ENCODE measurements at places on chromosomes 2 and 18.

DNA sequence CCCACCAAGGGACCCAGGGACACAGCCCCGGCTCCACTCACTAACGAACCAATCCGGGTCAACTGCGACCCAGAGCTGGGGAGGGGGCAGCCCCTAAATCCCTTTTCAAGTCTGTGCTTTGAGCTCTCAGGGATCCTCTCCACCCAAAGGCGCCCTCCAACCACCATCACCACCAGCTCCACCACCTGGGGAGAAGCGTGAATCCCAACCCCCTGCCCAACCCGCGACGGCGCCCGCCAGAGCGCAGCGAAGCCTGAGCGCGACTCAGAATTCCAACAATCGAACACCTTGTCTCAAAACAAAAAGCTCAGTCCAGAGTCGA is 497 bp downstream of the DSC3 start:
- H3K4me1 ChIP-seq: peaks cover 8% of the 10 kb centered on the region
- peak overlapping the region; percentile 52 for H3K4me3 ChIP-seq
- H3K36me3 ChIP-seq: peaks cover 4% of the 10 kb centered on the region
- H3K27me3 ChIP-seq: peaks cover 49% of the 10 kb centered on the region
- H3K27ac ChIP-seq: no peak overlapping the region
- peak; percentile 3 for DNase-seq

GRCh38 chr2:129861666-129862288 is 117.7 kb upstream of the RAB6C start:
- H3K36me3 ChIP-seq: no peaks in the 10 kb centered on the region
- H3K4me3 ChIP-seq: no peak overlapping the region
- no peak for DNase-seq
- H3K27ac ChIP-seq: no peak overlapping the region
- H3K27me3 ChIP-seq: no peaks in the 10 kb centered on the region

- peaks cover 4% of the 10 kb centered on the region for H3K4me1 ChIP-seq
- H3K4me3 ChIP-seq: no peak overlapping the region
- no peaks in the 10 kb centered on the region for H3K27me3 ChIP-seq
- DNase-seq: no peak
Measured at GRCh38 chr2:15115776-15116175, 445.4 kb downstream of the NBAS start.

DNA sequence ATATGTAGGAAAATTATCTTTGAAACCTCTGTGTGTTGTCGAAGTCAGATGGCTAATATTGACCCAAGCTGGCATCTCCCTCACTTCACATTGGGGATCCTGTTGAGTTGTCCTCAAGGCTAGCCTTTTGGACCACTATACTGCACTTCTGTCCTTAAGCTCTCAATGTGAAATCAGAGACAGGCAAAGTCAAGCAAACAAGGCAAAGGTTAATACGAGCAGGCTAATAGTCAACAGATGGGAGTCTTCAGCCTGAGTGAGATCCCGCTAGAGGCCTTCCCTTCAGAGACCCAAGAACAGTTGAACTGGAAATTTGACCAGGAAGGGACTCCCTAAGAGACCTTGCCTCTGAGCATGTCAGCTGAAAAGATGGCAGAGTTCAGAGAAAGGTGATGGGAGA is 475.4 kb downstream of the PARD3B start:
- H3K36me3 ChIP-seq: no peaks in the 10 kb centered on the region
- H3K27me3 ChIP-seq: no peaks in the 10 kb centered on the region
- H3K4me3 ChIP-seq: no peak overlapping the region
- no peak overlapping the region for H3K27ac ChIP-seq

DNA sequence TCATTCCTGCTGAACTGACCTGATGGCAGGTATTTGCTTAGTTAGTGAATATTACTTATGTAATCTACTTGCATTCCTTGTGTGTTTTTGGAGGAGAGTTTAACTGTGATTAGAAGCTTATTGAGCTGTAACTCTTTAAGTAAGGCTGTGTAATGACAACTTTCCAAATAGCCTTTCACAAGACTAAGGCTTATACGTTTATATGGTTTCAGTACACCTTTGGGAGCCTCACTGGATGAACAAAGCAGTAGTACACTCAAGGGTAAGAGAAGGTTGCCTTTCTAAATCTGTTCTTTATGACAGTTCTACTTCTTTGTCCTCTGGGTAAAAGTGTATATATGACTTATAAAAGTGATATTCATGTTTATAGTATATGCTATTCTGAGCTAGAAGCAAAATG is 4.3 kb downstream of the ITPRID2 start:
- H3K27ac ChIP-seq: no peak overlapping the region
- peaks cover 6% of the 10 kb centered on the region for H3K27me3 ChIP-seq
- no peak overlapping the region for H3K4me3 ChIP-seq
- no peak for DNase-seq

- no peak for DNase-seq
- no peaks in the 10 kb centered on the region for H3K4me1 ChIP-seq
- peaks cover 2% of the 10 kb centered on the region for H3K27me3 ChIP-seq
- no peak overlapping the region for H3K4me3 ChIP-seq
- H3K27ac ChIP-seq: no peak overlapping the region
Measured at GRCh38 chr2:132550946-132551345, 119.1 kb downstream of the LYPD1 start.

- no peak overlapping the region for H3K27ac ChIP-seq
- H3K36me3 ChIP-seq: no peaks in the 10 kb centered on the region
- DNase-seq: no peak
- H3K4me1 ChIP-seq: no peaks in the 10 kb centered on the region
- no peak overlapping the region for H3K4me3 ChIP-seq
- no peaks in the 10 kb centered on the region for H3K27me3 ChIP-seq
Measured at GRCh38 chr2:128390991-128391630, 72.4 kb upstream of the HS6ST1 start.

GRCh38 chr18:58228176-58228575 is 184.2 kb downstream of the NEDD4L start:
- no peak overlapping the region for H3K27ac ChIP-seq
- peaks cover 3% of the 10 kb centered on the region for H3K27me3 ChIP-seq
- H3K4me1 ChIP-seq: peaks cover 26% of the 10 kb centered on the region
- no peak for DNase-seq
- no peak overlapping the region for H3K4me3 ChIP-seq
- H3K36me3 ChIP-seq: no peaks in the 10 kb centered on the region

DNA sequence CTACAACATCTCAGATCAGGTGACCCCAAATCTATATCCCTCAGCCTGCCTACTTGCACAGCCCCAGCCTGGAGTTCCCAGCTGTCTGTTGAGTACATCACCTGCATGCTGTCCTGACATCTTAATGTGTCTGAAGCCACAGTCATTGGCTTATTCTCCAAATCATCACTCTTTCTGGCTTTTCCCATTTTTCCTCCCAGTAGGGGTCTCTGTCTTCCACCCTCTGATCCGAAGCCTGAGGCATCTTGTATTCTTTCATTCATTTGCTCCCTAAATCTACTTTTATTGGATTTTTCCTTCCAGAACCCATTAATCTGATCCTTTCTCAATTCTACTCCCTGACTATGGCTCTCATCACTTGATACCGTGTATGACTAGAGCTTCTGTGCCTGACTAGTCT is 332.9 kb upstream of the DCC start:
- DNase-seq: no peak
- no peak overlapping the region for H3K27ac ChIP-seq
- no peaks in the 10 kb centered on the region for H3K4me1 ChIP-seq
- no peaks in the 10 kb centered on the region for H3K27me3 ChIP-seq
- H3K36me3 ChIP-seq: no peaks in the 10 kb centered on the region

DNA sequence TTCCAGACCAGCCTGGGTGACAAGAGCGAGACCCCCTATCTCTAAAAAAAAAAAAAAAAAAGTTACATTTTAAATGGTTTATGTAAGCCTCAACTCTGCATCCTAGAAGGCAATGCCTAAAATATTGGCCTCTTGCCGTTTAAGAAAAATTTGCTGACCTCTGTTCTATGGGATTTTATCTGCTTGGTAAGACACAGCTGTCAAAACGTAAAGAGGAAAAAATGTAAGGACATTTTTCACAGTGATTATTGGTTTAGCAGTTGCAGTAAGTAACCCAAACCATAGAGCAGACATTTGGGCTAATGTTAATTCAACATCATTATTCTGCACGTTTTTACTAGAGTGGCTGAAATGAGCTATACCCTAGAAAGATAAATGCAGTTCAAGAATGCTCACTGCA is 14.4 kb upstream of the E2F6 start:
- no peak for DNase-seq
- H3K36me3 ChIP-seq: no peaks in the 10 kb centered on the region
- peaks cover 45% of the 10 kb centered on the region for H3K27me3 ChIP-seq

DNA sequence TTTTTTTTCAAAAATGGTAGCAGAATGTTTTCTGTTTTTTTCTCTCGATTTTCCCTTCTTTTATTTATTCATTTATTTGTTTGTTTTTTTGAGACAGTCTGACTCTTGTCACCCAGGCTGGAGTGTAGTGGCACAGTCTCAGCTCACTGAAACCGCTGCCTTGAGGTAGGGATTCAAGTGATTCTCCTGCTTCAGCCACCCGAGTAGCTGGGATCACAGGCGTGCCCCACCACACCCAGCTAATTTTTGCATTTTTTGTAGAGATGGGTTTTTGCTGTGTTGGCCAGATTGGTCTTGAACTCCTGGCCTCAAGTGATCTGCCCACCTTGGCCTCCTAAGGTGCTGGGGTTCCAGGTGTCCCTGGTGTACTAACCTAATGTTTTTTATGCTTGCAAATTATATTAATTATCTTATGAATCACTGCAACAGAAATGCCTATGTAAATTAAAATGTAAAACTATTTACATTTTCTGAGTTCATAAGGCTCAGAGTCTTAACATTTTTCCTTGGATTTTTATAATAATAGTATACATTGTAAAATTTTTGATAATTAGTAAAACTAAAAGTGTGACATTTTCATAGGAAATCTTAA is 19.2 kb downstream of the MTA3 start:
- no peak overlapping the region for H3K4me3 ChIP-seq
- H3K27ac ChIP-seq: no peak overlapping the region
- H3K4me1 ChIP-seq: peaks cover 1% of the 10 kb centered on the region

- H3K4me3 ChIP-seq: no peak overlapping the region
- H3K27ac ChIP-seq: no peak overlapping the region
- peaks cover 3% of the 10 kb centered on the region for H3K36me3 ChIP-seq
- H3K27me3 ChIP-seq: peaks cover 9% of the 10 kb centered on the region
Measured at GRCh38 chr2:58261209-58261608, 20.1 kb upstream of the FANCL start.

DNA sequence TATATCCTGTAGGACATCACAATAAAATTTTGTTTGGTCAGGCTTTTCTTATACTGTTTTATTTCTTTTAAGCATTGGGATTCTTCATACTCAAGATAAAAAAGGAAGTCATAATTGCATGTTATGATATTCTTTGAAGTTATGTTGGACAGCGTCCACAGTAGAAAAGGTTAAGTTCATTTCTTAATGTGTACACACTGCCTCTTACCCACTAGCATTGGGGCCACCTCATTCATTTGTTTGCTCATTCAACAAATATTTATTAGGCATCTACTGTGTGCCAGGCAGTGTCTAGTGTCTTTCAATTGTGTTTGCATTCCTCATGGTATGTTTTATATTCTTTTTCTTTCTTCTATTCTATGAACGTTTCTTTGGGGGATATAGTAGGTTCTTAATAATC is 70.2 kb downstream of the PTPRM start:
- H3K27ac ChIP-seq: no peak overlapping the region
- H3K36me3 ChIP-seq: no peaks in the 10 kb centered on the region
- H3K4me3 ChIP-seq: no peak overlapping the region
- no peaks in the 10 kb centered on the region for H3K4me1 ChIP-seq
- peaks cover 3% of the 10 kb centered on the region for H3K27me3 ChIP-seq

- no peaks in the 10 kb centered on the region for H3K27me3 ChIP-seq
- H3K36me3 ChIP-seq: no peaks in the 10 kb centered on the region
- H3K27ac ChIP-seq: no peak overlapping the region
- H3K4me1 ChIP-seq: no peaks in the 10 kb centered on the region
- DNase-seq: no peak
Measured at GRCh38 chr2:142008135-142008744, 122.6 kb downstream of the LRP1B start.

GRCh38 chr2:95356821-95357700 is 45.4 kb upstream of the FAHD2A start:
- no peak for DNase-seq
- H3K27ac ChIP-seq: no peak overlapping the region
- H3K36me3 ChIP-seq: no peaks in the 10 kb centered on the region
- no peaks in the 10 kb centered on the region for H3K4me1 ChIP-seq
- peaks cover 4% of the 10 kb centered on the region for H3K27me3 ChIP-seq
- no peak overlapping the region for H3K4me3 ChIP-seq
